ENCODE measurements at places on chromosomes 13 and 19.

GRCh38 chr13:48505012-48505411, 27.9 kb downstream of the RCBTB2 start:
- DNase-seq = no peak

DNA sequence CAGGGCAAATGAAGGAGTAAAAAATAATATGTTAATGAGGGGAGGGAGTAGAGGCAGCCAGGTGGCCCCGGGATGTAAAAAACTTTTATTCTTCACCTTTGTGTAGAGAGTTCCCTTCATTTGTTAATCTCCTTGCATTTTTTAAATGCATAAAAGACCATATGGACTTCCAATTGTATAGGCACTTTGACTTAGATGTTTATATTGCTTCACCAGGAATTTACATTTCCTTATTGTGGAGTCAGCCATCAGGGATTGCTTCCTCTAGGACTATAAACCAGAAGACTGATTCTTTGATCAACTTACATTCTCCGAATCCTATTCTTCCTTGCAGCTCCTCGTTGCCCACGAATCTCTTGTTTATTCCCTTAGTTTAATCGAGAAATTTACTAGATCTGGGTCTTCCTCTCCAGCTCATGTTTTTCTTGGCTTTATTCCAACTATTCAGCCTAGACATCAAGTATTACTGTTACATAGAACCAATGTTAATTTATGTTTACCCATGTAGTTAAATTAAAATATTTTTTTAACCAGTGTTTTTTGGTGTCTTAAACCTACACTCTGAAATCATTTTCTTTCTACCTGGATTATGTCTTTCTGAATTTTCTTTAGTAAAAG, 1187.0 kb upstream of the SLC10A2 start:
- peak; percentile 29 for DNase-seq

DNA sequence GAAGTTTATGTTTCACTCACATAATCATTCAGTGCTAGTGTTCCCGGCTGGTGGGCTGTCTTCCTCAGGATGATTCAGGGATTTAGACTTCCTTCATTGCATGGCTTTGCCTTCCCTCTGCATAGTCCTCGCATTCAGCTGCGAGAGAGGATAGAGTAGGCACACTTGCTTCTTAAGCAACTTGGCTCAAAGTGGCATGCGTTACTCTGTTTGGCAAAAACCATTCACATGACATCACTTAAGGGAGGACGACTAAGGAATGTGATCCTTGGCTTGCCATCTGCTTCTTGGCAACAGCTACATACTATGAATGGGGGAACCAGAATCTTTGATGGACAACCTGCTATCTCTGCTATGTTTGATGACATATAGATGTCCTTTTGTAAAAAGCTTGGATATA, 359.3 kb downstream of the TDRD3 start:
- DNase-seq = no peak

DNA sequence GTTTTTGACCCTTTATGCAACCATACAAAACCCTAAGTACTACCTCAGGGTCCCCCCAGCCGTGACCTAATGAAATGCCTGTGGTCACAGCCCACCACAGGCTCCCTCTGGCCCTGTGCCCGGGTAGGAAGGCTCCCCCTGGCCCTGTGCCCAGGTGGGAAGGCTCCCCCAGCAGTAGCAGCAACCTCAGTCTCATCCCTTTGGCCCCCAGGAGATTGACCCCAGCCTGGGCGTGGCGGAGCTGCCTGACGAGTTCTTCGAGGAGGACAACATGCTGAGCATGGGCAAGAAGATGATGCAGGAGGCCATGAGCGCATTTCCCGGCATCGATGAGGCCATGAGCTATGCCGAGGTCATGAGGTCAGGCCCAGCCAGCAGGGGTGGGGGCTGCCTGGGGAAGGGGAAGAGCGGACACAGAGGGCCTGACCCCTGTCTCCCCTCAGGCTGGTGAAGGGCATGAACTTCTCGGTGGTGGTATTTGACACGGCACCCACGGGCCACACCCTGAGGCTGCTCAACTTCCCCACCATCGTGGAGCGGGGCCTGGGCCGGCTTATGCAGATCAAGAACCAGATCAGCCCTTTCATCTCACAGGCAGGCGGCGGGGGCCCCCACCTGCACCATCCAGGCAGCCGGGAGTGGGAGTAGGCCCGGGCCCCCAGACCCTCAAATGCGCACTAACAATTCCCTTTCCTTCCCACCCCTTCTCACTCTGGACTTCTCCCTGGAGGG, 6.3 kb upstream of the BEST2 start:
- DNase-seq = no peak

DNA sequence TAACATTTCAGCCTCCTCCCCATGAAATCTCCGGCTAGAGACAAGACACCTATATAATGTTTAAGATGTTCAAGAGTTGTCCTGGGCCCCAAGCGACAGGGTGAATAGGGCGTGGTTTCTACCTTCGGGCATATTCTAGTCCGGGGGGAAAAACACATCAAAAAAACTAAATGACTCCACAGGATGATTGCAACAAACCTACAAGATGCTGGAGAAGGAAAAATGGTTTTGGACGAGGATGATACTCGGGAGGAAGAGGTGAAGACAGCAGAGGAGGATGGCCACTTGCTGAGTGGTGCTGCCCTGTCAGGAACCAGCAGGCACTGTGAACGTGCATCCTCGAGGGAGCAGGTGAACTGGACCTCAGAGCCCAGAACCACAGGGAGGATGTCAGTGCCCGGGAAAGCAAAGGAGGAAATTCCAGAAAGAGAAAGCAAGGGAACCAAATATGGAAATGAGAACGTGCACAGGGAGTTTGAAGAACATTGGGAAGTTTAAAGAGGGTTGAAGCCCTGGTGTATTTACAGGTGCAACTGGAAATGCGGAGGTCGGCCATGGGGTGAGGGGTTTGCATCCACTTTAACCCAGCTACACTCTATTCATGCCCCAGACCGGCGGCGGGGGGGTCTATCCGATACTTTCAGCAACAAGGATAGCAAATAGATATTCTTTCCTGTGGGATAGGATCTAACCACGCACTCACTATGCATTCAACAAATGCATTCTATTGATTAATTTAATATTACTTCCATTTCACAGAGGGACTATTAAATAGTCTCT, 50.6 kb downstream of the COL4A1 start:
- DNase-seq = no peak

GRCh38 chr19:43634872-43635560, 4.6 kb downstream of the CADM4 start:
- DNase-seq = no peak

DNA sequence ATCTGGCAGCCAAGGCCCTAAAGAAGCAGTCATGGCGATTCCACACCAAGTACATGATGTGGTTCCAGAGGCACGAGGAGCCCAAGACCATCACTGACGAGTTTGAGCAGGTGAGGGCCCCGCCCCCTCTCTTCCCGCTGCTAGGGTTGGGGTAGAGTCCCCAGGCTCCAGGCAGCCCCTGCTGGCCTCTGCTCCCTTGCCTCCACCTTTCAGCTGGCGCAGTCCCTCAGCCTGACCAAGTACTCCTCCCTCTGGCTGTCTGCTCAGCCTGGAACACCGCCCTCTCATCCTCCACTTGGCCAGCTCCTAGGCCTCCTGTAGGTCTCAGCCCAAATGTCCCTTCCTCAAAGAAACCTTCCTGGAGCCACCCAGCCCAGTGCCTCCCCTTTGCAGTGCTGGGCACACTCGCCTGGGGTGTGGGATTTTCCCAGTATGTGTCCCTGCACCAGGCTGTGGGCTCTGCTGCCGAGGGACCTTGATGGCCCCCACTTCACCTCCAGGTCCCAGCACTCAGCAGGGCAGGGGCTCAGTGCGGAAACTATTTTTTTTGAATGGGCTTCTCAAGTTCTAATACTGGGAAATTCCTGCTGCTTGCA, 5.7 kb downstream of the LENG1 start:
- no peak for DNase-seq

GRCh38 chr13:50521006-50521830, 322.3 kb downstream of the DLEU7 start:
- DNase-seq = no peak

DNA sequence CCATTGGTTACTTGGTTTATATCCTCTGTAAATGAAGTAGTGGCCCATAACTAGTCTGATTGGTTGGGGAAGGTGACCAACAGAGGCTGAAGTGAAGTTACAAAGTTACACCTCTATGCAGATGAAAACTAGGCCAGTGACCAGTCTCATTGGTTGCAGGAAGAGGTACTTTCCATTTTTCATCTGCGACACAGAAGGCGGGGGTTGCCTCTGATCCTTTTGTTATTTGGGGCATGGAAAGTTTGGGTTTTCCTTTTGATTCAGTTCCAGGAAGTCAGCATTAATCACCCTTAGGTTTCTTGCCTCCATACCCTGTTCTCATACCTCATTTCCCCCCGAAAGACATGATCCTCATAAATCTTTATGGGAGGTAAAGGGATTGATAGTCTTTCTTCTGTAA, 20.2 kb downstream of the ZNF544 start:
- no peak for DNase-seq

DNA sequence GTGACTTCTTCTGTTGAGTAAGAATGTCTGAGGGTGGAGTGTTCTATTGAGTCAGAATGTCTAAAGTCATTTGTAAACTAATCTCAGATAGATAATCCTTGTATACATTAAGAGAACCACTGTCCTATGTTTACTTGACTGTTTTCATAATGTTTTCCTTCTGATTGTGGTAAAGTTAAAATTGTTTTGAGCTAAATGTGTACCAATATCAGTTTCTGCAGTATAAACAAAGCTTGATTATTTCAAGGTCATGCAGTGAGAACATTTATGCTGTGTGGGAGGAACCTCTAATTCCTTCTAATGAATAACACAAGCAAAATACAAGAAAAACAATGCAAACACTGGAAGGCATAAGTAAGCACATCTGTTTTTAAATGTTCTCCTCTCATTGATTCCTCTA, 434.6 kb downstream of the FGF14 start:
- DNase-seq = no peak

- no peak for DNase-seq
Measured at GRCh38 chr19:57171551-57172081, 4.3 kb upstream of the DUXA start.
